ENCODE measurements at places on chromosomes 16 and 17.

- DNase-seq: no peak
These were observed 25.9 kb upstream of the CACNG4 start for GRCh38 chr17:66938656-66939055.

DNA sequence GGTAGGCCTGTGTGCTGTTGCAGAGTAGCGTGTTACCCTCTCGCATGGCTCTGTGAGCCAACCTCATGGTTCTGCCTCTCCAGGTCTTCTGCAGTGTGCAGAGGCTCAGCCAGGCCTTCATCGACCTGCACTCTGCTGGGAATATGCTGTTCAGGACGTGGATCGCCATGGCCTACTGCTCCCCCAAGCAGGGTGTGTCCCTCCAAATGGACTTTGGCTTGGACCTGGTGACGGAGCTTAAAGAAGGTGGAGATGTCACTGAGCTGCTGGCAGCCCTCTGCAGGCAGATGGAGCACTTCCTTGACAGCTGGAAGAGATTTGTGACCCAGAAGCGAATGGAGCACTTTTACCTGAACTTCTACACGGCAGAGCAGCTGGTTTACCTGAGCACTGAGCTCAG is 75.8 kb upstream of the ENDOV start:
- no peak for DNase-seq

- DNase-seq: no peak
These were observed 1.8 kb upstream of the NUBP1 start for GRCh38 chr16:10741844-10742243.

DNA sequence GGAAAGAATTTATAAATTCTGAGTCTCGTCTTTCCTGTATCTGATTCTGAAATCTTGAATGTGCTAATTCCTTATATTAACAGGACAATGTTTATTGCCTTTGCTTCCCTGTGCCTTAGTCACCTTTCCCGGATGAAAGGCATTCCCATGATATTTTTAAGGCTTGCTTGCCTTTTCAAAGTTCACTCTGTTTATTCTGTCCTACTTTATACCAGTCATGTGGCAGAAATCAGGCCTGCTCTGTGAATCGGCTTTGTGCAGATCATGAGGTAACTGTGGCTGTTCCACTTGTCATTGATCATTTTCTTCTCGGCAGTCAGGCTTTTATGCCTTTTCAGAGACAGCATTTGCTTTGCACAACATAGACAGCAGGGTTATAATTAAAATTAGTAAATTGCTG is 28.8 kb upstream of the ABCC11 start:
- DNase-seq: no peak

DNA sequence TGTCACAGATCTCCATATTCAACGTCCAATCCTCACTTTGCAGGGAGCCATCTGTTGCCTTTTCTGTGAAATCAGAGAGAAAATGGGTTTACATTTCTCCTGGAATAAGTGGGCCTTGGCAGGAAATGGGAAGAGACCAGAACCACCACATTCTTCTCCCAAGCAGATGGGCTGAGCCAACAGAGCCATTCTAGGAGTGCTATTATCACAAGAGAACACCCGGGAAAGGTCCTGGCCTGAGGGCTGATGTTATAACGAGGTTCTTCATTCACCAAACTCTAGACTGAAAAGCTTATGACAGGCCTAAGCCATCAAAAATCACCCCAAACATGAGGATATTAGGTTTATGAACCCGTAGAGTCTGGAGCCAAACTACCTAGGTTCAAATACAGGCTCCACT is 64.7 kb downstream of the TOM1L2 start:
- no peak for DNase-seq

DNA sequence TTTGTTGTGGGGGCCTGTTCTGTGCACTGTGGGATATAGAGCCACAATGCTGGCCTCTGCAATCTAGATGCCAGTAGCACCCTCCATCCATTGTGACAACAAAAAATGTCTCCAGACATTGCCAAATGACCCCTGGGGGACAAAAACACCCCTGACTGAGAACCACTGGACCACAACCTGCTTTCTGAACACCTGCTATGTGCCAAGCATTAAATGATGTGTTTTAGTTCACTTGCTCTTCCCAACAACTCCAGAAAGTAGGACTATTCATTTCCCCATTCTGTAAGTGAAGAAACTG is 367.0 kb upstream of the ERCC4 start:
- DNase-seq: no peak

GRCh38 chr17:28597606-28598383 is 1.0 kb downstream of the SPAG5 start:
- no peak for DNase-seq

- DNase-seq: peak; percentile 49
These were observed 29.7 kb downstream of the FAM222B start for GRCh38 chr17:28812748-28813377.

DNA sequence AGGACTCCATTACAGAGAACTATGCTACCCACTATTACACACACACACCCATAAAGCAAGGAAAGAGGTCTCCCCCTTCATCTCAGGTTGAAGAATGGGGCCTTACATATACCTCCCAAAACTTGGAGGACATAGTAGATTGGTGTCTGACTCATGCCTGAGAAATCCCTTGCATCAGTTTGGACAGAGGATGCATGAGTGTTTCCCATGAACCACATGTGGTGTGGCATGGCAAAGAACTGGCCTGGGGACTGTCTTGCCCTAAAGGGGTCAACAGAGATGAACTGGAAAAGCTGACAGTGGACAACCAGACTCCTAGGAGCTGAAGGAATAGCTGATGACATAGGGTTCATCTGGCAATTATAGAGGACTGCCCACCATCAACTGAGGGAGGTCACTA is 54.0 kb downstream of the DYNLRB2 start:
- peak; percentile 50 for DNase-seq

DNA sequence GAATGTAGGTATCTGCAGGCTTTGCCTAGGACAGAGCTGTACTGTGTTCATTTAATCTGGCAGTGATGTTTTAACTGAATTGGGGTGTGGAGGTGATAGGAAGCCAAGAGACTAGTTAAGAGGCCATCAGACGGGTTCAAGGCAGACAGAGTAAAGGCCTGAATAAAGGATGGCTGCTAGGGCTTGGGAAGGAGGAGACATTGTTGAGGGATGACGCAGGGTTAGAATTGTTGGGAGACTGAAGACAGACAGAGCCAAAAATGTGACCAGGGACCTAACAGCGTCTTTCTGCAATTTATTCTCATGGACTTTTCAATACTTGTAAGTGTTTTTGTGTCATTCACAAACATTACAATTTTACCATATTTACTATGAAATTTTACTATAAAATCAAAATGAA is 48.6 kb upstream of the MYH10 start:
- DNase-seq: no peak

GRCh38 chr17:65657251-65657828 is 95.9 kb upstream of the AXIN2 start:
- DNase-seq: no peak

- DNase-seq: no peak
These were observed 664.5 kb downstream of the WWOX start for GRCh38 chr16:78763821-78764440.

DNA sequence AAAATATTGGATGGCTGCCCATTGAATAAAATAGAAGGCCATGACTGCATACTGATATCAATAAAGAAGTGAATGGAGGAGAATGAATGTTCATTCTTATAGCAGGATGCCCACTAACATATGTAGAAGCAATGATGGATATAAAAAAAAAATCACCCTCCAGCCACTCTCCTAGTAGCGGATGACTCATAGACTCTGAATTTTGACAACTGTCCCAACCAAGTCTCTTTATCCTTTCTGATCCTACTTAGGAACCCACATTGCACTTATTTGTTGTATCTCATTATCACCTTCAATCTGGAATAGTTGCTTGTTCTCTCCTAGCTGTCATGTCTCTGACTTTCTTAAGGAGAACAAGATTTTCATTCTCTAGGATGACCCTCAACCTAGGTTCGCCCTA is 429.9 kb downstream of the HS3ST3B1 start:
- DNase-seq: peak; percentile 46

GRCh38 chr16:89917773-89918452 is 749 bp upstream of the MC1R start:
- peak; percentile 67 for DNase-seq

GRCh38 chr17:20097330-20097729 is 88.2 kb downstream of the SPECC1 start:
- DNase-seq: no peak

DNA sequence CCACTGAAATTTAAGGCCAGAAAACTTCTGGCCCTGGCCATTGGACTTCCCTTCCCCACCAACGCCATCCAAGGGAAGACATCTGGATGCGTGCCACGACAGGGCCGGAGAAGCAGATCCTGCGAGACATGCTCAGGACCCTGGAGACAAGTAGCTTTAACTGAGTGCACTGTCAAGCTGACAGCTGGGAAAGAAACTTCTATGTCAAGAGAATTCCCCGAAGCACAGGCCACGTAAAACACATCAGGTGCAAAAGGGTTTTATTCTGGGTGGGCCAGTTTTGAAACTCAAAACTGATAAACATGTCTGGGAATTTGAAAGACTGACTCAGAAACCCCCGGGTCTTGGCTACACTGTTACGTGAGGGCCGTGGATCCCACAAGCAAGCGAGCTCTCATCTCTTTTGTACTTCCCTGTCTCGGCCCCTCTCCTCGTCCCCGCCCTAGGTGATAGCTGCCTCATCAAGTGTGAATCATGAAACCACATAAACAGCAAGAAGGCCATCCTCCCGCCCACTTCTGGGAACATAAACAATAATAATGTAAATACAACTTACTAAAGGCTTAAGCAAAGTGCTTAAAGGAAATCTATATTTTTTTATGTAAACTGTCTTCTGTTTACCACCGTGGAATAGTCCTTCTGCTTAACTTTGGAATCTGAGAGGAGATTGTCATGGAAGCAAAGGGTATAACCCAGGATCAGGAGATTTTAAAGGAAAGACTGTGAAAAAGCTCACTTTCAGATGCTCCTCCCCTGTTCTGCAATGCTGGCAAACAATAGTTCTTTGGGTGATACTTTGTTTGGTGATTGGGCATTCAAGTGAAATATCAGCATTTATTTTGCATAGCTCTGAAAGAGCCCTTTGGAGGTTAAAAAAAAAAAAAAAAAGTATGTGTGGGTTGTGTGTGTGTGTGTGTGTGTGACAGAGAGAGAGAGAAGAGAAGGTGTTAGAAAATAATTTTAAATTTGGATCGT is 406.0 kb upstream of the MAF start:
- DNase-seq: no peak

- no peak for DNase-seq
These were observed 191.4 kb upstream of the SDK2 start for GRCh38 chr17:73835605-73836004.

DNA sequence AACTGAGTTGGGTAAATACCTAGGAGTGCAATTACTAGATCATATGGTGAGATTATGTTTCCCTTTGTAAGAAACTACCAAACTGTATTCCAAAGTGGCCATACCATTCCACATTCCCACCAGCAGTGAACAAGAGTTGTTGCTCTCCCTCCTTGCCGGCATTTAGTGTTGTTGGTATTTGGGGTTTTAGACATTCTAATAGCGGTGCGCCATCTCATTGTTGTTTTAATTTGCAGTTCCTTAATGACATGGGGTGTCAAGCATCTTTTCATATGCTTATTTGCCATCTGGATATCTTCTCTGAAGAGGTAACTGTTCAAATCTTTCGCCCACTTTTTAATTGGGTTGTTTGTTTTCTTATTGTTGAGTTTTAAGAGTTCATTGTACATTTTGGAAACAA is 164.2 kb upstream of the LHX1 start:
- DNase-seq: no peak

GRCh38 chr16:64138621-64139020 is 983.2 kb downstream of the CDH11 start:
- DNase-seq: no peak

DNA sequence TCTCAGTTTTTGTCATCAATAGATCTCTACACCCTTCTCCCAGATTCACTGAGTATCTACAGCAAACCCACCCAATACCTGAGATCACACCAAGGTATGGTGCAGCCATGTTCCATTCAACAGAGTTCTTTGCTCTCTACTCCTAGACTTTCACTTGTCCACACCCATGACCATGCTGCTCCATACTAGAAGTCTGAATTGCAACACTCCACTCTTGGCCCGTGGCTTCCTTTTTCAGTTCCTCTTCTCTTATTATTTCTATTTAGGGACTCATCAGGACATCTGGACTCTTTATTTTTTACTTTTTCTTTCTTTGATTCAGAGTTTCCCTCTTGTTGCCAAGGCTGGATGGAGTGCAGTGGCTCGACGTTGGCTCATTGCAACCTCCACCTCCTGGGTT is 37.1 kb downstream of the YWHAE start:
- DNase-seq: no peak

- DNase-seq: no peak
These were observed 3.5 kb downstream of the FMNL1 start for GRCh38 chr17:45225051-45225700.

GRCh38 chr17:8632061-8632460 is 1.5 kb upstream of the MYH10 start:
- no peak for DNase-seq

- no peak for DNase-seq
These were observed 65.2 kb downstream of the SNX20 start for GRCh38 chr16:50615891-50616290.

GRCh38 chr17:924711-925475 is 54.7 kb downstream of the NXN start:
- DNase-seq: no peak

DNA sequence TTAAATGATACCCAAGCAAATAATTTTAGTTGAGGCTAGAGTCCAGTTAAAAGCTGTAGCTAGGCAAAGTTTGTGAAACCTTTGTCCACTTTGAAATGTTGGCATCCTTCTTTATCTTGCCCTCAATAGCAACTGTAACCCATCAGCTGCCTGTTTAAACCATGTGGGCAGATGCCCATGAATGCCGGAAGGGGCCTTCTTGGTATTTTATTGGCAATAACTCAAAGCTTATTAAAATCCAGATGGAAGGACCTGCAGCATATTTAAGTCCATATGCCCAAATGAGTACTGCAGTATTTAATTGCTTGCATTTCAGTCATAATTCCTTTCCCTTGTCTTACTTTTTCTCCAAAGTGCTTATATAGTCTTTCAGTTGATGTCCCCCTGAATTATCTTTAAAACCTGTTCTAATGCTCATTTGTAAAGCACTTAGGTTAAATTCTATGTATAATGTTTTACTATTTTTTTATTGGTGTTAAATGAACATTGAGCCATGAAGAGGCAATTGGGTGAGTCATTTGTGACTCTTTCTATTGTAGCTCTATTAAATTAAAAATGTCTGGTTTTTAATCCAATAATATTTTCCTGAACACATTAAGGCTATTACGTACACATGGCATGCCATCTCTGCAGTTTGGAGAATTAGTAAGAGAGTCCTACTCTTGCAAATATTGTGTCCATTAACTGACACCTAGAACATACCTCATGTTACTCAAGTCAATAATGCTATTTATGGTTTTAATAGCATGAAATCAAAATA is 225.3 kb downstream of the KCNJ2 start:
- DNase-seq: no peak

Data from fibroblast of skin of scalp (primary cell).